ENCODE measurements at places on chromosomes 1 and 21.

GRCh38 chr1:167690053-167690452 lies 31.7 kb upstream of the MPZL1 start:
- DNase-seq: no peak

DNA sequence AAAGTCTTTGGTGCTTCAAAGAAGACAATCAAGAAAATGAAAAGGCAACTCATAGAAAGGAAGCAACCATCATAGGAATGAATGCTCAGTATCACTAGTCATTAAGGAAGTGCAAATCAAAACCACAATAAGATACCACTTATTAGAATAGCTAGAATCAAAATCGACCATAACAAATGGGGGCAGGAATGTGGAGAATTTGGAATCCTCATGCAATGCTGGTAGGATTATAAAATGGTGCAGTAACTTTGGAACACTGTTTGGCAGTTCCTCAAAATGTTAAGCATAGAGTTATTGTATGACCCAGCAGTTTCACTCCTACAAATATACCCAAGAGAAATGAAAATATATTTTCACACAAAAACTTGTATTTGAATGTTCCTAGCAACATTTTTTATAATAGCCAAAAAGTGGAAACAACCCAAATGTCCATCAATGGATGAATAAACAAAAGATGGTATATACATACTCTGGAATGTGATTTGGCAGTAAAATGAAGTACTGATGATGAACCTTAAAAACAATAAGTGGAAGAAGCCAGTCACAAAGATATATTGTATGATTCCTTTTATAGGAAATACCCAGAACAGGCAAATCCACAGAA lies 105.6 kb downstream of the MIS18A start:
- DNase-seq: no peak

GRCh38 chr1:207959910-207960309 lies 49.0 kb upstream of the CD34 start:
- no peak for DNase-seq

- no peak for DNase-seq
These were observed 373 bp downstream of the MTF1 start for GRCh38 chr1:37858931-37859506.
